ENCODE measurements at places on chromosomes 1 and 21.

GRCh38 chr1:231927431-231927830 lies 300.8 kb downstream of the DISC1 start:
- DNase-seq: no peak

DNA sequence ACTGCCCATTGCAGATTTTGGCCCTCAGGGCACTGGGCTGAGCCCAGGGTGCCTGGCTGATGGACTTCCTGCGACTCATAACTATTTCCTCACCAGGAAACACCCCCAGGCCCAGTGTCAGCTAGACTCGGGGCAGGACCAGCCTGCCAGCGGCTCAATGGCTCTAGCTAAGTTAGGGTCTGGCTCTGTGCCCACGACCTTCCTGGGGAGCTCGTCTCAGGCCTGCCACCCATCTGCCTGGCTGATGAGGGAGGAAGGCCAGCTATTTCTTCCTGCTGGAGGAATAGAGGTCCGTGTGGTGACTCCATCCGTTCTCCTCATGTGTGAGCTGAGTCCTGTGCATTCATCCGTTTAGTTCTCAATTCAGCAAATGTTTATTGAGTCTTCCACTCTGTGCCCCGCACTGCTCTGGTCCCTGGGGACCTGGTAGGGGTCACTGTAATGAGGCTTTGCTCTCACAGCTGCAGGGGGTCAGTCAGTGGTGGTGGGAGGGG lies 44.5 kb downstream of the KIRREL1 start:
- no peak for DNase-seq

DNA sequence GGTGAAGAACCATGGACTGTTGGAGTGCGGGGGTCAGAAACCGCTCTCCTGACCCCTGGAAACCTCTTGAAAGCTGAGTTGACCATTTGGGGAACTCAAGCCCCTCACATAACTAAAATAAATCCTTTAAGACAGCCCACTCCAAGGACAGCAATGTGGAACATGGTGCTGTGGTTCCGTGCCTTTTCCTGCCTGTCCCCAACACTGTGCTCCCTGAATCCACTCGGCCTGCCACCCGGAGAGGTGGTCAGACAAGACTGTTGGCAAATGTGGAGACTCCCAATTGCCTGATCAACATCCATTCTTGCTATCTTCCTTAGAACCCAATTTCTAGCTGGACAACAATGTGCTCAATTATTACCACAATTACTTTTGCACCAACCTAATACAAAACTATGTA lies 286.0 kb downstream of the NPHP4 start:
- no peak for DNase-seq

GRCh38 chr1:17678011-17678410 lies 77.1 kb upstream of the ACTL8 start:
- no peak for DNase-seq
